ENCODE measurements at places on chromosomes 5 and 9.

DNA sequence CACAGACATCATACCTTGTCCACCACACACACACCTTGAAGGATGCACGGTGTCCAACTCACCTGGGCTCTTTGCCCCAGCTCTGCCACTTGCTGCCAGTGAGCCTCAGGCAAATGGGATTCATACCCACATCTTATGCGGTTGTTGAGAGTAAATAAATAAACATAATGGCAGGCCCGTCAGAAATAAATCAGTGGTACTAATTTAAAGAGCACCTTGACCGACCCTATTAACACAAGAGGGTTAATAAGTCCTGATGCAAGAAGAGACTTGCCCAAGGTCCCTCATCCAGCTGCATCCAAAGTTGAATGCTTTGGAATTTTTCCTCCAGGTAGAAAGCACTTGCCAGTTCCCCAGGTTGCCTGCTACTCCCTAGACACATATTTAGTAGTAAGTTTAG, 11.6 kb upstream of the AKNA start:
- no peak for DNase-seq

GRCh38 chr5:73952872-73953271, 326.9 kb downstream of the ARHGEF28 start:
- DNase-seq, result no peak

GRCh38 chr5:55636683-55637082, 75.4 kb downstream of the SLC38A9 start:
- no peak for DNase-seq

- no peak for DNase-seq
Observed at GRCh38 chr5:65209341-65209740, 272.4 kb downstream of the ADAMTS6 start.

DNA sequence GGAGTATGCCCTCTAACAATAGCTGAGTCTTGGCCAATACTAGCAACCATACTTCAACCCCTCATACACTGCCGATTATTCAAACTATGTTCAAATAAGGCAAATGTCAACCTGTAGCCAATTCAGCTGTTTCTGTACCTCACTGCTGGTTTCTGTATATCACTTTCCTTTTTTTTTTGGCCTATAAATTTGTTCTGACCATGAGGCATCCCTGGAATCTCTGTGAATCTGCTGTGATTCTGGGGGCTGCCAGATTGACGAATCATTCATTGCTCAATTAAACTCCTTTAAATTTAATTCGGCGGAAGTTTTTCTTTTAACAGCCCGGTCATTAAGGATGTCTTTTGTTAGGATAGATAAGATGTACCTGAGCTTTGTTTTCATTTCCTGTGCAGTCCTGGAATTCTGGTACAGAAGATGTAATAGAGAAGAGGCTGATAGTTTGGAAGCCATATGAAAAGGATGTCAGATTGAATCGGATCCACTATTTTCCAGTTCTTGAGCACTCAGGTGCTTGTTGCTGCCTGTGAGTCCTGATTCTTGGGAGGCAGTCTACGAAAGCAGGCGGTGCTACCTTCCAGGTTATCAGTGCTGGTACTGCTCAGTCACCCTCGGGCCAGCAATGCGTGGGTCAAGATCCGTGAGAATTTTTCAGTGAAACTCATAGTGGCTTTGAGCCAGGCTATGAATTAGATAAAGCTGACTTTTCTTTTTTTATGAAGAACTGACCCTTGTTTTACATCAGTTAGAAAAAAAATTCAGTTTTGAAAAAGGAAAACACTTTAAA, 106.2 kb upstream of the TUT7 start:
- no peak for DNase-seq

DNA sequence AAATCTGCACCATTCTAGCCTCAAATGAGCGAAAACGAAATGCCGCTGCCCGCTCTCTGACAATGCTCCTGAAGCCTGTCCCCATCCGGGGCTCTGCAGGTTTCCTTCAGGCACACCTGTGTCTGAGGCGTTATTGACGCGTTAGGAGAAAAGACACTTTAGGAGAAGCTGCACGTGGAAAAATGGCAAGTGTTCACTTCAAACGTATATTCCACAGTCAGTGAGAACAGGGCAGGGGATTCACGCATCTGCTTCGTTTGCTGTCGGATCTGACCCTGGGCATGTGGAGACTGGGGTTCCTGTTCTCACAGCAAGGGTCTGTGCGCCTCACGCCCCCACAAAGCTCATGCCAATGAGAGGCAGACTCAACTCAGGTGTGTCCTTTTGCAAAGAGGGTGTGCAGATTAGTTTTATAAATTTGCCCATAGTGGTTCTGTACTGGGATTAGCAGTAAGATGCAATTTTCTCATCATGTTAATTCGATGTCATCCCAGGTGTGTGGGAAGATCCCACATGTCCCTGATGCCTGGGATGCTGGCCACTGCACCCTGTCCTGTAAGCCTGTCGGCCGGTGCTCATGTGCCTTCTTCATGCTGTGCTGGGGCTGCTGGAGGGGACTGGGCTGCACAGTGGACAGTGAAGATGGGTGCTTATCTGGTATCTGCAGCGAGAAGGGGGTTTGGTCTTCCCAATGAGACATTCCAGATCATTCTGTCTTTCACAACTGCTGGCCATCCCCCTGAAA, 11.2 kb upstream of the TBC1D9B start:
- DNase-seq, result peak; percentile 20

DNA sequence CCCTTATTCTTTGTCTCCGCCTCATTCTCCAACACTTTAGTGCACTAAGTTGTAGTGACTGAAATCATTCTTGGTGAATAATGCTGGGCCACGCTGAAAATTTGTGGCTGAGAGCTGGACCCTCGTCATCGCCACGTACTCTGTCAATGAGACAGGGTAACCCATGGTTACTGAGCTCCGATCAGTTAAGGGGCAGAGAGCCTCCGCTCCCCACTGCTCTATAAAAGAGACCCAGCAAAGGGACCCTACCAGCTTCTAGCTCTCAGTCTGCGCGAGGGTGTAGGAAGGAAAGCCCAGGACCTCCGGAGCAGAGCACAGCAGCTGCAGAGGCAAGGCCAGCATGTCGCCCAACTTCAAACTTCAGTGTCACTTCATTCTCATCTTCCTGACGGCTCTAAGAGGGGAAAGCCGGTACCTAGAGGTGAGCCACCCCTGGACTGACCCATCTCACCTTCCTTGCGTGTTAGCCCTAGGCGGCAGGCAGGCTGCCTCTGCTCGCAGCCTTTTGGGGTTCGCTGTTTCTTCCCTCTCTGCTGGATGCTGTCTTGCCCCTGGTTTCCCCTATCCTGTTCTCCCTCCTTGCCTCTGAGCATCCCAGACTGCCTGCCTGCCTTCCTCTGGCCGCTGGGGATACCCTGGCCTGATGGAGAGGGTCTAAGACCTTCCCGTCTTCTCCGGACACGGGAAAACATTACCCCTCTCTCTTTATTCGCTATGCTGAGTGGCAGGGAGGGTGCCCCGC, at the start of gene CRHBP:
Gene CRHBP, plus strand, starts transcription at position 251 of the 742 bp plus-strand sequence. Its CDS starts 90 bp downstream, at position 341.
- DNase-seq, result no peak

DNA sequence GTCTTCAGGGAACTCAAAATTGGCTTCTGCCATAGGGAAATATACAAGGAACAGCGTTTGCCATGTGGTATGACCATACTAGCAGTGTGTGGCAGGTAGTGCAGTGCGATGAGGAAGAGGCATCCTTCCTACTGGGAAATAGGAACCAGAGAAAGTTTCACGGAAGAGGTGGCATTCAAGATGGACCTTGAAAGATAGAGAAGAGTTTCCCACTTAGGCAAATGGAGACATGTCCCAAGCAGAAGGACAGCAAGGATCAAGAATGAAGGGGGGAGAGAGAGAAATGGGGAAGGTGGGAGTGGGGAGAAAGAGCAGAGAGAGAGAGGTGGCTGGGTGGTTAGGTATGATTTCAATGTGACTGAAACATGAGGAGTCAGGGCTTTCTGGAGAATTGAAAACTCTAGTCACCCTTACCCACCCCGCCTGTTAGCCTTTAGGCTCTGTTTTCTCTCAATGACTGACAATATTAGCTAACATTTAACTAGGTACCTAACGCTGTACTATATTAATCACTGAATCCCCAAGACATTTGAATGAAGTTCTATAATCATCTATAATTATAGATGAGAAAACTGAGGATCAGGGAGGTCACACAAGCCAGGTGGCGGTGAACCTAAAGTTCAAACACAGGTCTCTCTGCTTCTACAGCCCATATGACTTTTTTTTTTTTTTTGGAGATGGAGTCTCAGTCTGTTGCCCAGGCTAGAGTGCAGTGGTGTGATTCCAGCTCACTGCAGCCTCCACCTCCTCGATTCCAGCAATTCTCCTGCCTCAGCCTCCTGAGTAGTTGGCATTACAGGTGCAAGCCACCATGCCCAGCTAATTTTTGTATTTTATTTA, 171.3 kb downstream of the NR3C1 start:
- no peak for DNase-seq

DNA sequence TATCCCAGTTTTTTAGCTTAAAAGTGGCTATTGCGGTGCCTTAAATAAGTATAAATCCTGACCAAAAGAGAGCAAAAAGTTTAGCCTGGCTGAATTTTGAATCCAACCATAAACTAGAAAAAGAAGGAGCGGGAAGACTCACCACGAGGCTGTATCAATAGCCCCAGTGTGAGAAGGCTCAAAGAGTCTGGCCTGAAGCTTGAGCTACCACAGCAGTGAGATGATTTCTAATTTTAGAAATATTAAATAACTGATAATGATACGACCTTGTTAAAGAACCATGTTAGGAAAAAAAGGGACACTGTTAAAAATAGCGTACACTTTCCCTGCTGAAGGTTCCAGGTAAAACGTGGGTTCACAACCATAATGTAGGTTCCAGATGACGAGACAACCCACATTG, 134.1 kb upstream of the ZNF462 start:
- no peak for DNase-seq

- no peak for DNase-seq
Observed at GRCh38 chr9:34592895-34593601, 3.5 kb upstream of the CNTFR start.

- no peak for DNase-seq
Observed at GRCh38 chr5:91699429-91699828, 316.3 kb upstream of the ARRDC3 start.

DNA sequence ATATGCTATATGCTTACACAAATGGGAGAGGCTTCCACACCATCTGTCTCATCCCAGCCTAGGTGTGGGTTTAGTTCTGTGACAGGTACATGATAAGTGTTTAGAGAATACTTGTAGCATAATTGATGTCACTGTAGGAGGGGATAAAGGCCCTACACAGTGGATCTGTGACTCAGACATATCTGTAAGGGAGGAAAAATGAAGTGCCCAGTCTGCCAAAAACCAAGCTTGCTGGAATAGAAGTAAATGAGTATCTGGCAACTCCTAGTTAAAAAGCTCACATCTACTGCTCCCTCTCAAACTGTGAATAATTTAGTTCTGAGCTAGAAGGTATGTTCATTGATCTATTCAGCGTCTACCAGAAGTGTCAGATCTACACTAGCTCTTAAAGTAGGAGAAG, 38.9 kb upstream of the FAM174A start:
- DNase-seq, result no peak

DNA sequence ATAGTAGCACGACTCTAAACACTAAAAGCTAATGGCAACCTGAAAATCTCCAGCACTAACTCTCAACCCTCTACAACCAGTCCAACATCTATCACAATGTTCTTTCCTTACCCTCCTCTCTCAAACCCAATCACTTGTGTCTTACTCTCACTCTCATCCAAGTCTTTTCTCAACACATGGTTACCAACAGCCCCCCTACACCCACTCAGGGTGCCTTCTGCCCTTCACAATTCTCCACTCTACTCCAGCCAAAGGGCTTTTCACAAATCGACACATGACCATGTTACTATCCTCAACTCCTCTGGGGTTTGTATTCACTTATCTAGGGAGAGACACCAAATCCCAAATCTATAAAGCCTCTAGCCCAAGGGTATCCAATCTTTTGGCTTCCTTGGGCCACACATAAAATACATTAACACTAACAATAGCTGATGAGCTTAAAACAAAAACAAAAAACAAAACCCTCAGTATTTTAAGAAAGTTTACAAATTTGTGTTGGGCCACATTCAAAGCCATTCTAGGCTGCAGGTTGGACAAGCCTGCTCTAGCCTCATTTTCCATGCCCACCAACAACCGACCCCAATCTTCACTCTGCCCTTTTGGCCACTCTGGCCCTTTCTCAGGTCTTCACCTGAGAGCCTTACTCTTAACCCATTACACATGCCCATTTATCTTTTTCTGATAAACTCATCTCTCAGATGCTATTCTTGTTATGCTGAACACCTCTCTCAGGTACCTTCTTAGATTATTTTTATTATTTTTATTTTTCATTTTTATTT, 11.7 kb downstream of the HSPA9 start:
- DNase-seq, result no peak

DNA sequence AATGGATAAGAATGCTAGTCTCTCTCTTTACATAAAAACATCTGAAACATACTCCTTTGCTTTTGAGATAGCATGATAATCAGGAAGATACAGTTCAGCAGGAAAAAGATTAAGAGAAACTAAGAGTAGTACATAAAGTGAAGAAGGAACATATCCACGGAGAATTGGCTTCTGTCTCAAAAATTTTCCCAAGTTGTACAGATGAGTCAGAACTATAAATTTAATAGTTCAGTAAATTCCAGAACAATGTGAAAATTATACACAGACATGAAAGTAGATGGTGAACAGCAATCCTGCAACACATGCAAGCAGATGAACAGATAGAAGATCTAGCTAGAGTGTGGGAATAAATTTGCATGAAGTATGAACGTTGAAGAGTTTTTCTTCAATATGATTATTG, 691.4 kb upstream of the RIOK2 start:
- DNase-seq, result no peak

DNA sequence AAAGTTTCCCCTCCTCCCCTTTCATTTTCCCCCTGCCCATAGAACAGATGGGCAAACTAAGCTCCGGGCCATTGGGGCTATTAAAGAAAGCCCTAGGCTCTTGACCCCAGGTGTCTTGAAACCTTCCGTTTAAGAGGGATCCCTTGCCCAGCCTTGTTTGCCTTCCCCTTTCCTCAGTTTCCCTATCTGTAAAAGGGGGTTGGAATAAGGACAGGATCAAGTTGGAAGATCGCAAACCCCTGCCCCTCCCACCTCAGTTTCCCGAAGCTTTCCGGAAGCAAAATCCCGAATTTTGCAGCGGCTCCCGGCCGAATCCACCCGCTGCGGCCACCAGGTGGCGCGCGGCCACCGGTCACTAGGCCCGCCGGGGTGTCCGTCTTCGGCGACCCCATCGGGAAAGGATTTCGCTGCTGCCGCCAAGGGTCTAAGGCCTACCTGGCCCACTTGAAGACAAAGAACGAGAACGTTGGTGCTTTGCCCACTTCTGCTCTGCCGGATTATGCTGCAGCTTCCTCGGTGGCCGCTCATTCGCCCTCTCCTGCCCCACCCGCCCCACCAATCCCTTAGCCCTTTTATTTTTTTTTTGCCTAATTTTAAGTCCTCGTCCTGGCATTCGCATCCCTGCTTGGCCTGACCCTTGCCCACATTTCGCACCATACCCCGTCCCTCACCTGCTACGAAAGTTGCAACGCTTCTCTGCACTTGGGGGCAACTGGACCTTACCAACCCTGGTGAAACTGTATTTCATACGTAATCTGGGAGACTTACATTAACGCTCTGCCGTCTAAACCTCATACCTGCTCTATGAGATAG, 962 bp upstream of the NR6A1 start:
- DNase-seq, result peak; percentile 80

GRCh38 chr9:87039809-87040392, 92.6 kb upstream of the GAS1 start:
- no peak for DNase-seq

- DNase-seq, result no peak
Observed at GRCh38 chr5:81728301-81728700, 22.6 kb downstream of the SSBP2 start.

- no peak for DNase-seq
Observed at GRCh38 chr5:1756481-1756880, 43.2 kb downstream of the MRPL36 start.

- no peak for DNase-seq
Observed at GRCh38 chr9:131707733-131708157, 32.1 kb downstream of the RAPGEF1 start.

Data from activated CD8-positive, alpha-beta memory T cell treated with anti-CD3 and anti-CD28 coated beads, Interleukin-2, amount 50 U/mL, for 48 hours (primary cell).